T1000 (cell line): ENCODE measurements at places on chromosomes 2 and 18.
A peak's percentile ranks its signal among the peaks of the same experiment; 100 is the strongest.

- DNase-seq: no peak
Measured at GRCh38 chr2:49129034-49129433, 25.3 kb downstream of the FSHR start.

- DNase-seq: peak; percentile 96
Measured at GRCh38 chr2:219543596-219544358, at the start of the genes CHPF and TMEM198. TSS of gene CHPF (minus strand) at chr2:219543809. CDS start at chr2:219543538, 271 bp downstream. TSS of gene TMEM198 (plus strand) at chr2:219544028. CDS start at chr2:219544728, 700 bp downstream.

DNA sequence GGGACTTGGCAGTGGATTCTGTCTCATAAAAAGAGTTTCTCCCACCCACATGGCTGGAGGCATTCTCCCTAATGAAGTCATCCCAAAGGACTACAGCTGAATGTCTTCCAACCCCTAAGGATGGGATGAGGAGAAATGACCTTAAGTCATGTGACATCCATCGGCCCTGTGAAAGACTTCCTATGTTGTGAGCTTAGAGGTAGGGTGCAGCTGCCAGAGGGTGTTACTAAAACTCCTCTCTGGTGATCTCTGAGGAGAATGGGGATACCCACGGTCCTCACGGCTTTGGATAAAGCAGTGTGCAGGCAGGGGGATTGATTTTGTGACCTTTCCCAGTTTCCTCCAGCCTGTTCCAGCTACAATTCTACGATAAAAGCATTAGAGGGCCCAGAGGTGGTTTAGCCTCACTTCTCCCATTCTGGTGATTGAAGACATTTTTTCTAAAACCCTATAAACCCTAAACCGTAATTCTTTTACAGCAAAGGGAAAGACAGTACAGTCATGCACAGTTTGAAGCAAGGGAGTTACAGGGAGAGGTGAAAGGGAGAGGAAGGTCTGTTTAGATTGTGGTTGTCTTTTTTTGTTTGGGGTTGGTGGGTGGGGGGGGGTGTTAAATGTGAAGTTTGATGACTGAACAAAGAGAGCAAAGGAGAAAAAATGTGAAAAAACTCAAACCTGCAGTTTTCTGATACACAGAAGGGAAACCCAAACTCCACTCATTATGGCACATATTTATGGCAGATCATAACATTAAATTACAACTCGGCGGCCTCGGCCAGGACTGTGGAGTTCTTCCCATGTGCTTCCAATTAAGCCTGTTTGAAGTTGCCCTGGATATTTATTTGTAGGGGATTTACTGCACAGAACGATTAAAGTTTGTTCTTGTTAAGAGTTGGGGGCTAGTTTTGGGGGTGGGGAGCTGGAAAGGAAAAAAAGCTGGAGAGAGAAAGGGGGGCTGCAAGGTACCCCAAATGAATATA, 26.6 kb upstream of the SLC14A2 start:
- peak; percentile 26 for DNase-seq

DNA sequence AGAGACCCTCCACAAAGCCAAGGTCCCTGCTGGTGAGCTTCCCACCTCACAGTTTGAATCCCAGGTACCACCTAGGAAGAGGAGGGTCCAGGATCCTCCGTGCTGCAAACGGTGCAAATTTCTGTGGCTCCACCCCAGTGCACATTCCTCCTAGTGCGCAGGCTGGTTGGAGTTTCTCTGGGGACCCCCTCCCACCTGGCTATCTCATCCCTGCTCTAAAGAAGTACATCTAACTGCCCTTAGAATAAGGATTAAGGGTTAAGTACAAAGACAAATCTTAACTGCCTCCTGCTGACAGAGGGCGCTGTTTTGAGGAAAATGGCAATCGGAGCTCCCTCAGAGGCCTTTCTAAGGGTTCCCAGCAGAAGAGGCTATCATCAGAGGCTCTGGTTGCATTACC, 109.6 kb upstream of the FSIP2 start:
- DNase-seq: no peak

DNA sequence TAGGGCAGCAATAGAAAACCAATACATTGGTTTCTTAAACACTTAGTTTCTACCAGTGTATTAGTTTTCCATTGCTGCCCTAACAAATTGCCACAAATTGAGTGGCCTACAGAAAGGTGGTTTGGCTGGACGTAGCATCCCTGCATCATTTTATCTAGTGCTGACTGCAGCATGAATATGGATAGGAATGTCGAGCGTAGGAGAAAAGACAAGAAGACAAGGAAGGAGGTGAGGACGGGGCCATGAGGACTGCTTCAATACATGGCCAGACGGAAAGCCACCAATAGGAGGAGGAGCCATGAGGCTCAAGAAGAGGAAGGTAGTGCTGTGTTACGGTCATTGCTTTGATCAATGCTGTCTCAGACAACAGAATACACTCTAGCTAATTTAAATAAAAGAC, 154.5 kb upstream of the NDUFV2 start:
- DNase-seq: no peak

DNA sequence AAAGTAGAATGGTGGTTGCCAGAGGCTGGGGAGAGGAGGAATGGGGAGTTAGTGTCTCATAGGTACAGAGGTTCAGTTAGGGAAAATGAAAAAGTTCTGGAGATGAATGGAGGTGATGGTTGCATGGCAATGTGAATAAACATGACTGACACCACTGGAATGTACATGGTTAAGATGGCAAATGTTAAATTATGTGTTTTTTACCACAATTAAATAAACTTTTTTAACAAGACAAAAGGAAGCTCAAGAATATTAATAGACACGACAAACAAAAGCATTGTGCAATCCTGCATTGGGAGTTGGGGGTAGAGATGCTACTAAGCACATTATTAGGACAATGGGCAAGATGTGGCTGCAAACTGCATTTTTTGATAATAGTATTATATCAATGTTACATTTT, 147.7 kb downstream of the TWIST2 start:
- no peak for DNase-seq

- DNase-seq: no peak
Measured at GRCh38 chr2:62808554-62808953, 103.0 kb downstream of the EHBP1 start.
